ENCODE measurements at places on chromosomes 13 and 19.

DNA sequence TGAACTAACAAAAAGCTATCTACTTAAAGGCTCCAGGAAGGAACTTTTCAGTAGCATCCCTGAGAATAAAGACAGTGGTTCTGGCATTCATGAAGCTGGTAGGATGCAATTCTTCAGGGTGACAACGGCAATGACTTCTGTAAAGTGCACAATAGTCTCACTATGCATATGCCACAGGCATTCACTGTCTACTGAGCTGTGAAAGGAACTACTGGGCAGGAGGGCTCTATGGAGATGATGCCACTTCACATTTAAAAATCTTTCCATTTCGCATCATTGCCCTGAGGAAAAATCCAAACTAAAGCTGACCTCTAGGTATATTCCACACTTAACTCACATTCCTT lies 2020.6 kb upstream of the PCDH20 start:
- DNase-seq, result no peak

GRCh38 chr13:102291587-102292218 lies 110.1 kb downstream of the FGF14 start:
- no peak for DNase-seq

DNA sequence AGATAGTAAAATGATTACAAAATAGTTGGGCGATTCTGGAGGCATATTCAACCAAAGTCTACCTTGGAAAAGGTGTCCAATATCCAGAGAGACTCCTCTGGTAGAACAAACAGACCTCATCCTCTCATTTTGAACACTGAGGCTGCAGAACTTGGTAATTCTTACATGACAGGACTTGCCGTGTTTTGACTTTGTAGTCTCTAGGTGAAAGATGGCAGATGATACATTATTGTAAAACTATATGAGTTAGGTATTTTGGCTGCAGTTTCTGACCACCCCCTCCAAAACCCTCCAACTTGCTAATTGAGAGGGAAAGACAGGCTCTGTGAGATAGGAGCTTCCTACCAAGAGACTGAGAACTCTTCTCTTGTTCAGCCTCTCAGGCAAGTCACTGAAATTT lies 22.6 kb downstream of the SAE1 start:
- no peak for DNase-seq

GRCh38 chr19:50750010-50750409 lies 20.3 kb upstream of the GPR32 start:
- no peak for DNase-seq
